ENCODE measurements at places on chromosomes 3 and 15.

- DNase-seq = no peak
Observed at GRCh38 chr3:173191611-173192010, 50.6 kb upstream of the SPATA16 start.

- DNase-seq = no peak
Observed at GRCh38 chr3:101068876-101069606, 75.8 kb upstream of the ABI3BP start.

DNA sequence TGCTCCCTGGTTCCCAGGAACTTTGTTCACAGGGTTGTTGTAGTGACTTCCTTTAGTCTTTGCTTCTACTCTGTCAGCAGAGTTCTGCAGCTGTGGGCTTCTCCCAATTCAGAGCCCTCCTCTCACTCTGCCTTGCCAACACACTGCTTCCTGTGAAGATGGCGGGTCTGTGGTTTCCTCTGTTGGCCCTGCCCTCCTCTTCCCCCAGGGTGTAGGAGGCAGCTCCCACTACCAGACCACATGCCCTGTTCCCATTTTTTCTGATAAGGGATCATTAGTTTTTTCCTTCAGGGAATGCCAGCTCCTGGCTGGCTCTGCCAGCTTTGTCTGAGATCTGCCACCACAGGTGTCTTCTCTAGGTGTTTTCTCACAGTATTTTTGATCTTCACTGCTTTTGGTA is 12.7 kb downstream of the SPSB4 start:
- DNase-seq = no peak

GRCh38 chr15:52523647-52524046 is 5.0 kb downstream of the MYO5A start:
- no peak for DNase-seq

GRCh38 chr15:30985081-30985531 is 6.3 kb downstream of the MTMR10 start:
- DNase-seq = no peak
